Motor neuron (in vitro differentiated cells): ENCODE measurements at places on chromosomes 2 and 18. TPM values are rescaled to one million over a fixed set of nuclear protein-coding genes. Genes with fewer than 3 reads are reported as not detected.

MOGAT1 gene
- total RNA-seq = not detected in 2 replicates

LYPD6B gene
- total RNA-seq = 0.68 and 0.76 TPM in 2 replicates

HOXD4 gene
- total RNA-seq = 9.3 and 11.4 TPM in 2 replicates

TRIM54 gene
- 0.42 and 0.68 TPM in 2 replicates for total RNA-seq

MEP1B gene
- total RNA-seq = 0.09 and 0.19 TPM in 2 replicates

PIKFYVE gene
- 19.3 and 20.0 TPM in 2 replicates for total RNA-seq

NEU4 gene
- 0.56 and 0.64 TPM in 2 replicates for total RNA-seq

GPR35 gene
- 1.1 and 1.4 TPM in 2 replicates for total RNA-seq

UGT1A10 gene
- not detected in 2 replicates for total RNA-seq

RBBP8 gene
- total RNA-seq = 32.3 and 32.9 TPM in 2 replicates

ANKRD30B gene
- total RNA-seq = 0.04 and 0.09 TPM in 2 replicates

CRYGB gene
- total RNA-seq = not detected in 2 replicates

DLX2 gene
- total RNA-seq = 0.14 and 0.52 TPM in 2 replicates

ABCG5 gene
- 0.18 and 0.50 TPM in 2 replicates for total RNA-seq

LRRFIP1 gene
- total RNA-seq = 33.1 and 37.6 TPM in 2 replicates

CRYGC gene
- total RNA-seq = not detected in 2 replicates

B3GNT7 gene
- total RNA-seq = 0.58 and 0.73 TPM in 2 replicates

EMX1 gene
- total RNA-seq = 0.14 and 0.45 TPM in 2 replicates

SLC25A52 gene
- total RNA-seq = 0.05 TPM in 1 of 2 replicates, not detected in the other

NOSTRIN gene
- total RNA-seq = 0.71 and 0.86 TPM in 2 replicates

CTIF gene
- total RNA-seq = 66.5 and 70.2 TPM in 2 replicates

PGAP1 gene
- 47.4 and 49.9 TPM in 2 replicates for total RNA-seq

C2orf78 gene
- 0.13 TPM in 1 of 2 replicates, not detected in the other for total RNA-seq

ALPG gene
- total RNA-seq = 0.10 TPM in 1 of 2 replicates, not detected in the other

TYMS gene
- total RNA-seq = 16.7 and 20.4 TPM in 2 replicates

PROKR1 gene
- total RNA-seq = 0.10 TPM in 1 of 2 replicates, not detected in the other

RAB31 gene
- total RNA-seq = 44.3 and 49.0 TPM in 2 replicates

UPP2 gene
- 0.13 TPM in 1 of 2 replicates, not detected in the other for total RNA-seq

KIAA2012 gene
- 0.15 and 0.24 TPM in 2 replicates for total RNA-seq

EFEMP1 gene
- 435 and 477 TPM in 2 replicates for total RNA-seq

CCNYL1 gene
- total RNA-seq = 8.7 and 9.0 TPM in 2 replicates

SLC38A11 gene
- not detected in 2 replicates for total RNA-seq

TMEM178A gene
- 17.5 and 17.7 TPM in 2 replicates for total RNA-seq

UGT1A6 gene
- total RNA-seq = 0.21 TPM in 1 of 2 replicates, not detected in the other

CABYR gene
- total RNA-seq = 9.4 and 9.8 TPM in 2 replicates

YPEL5 gene
- total RNA-seq = 40.0 and 40.7 TPM in 2 replicates

ACOXL gene
- 0.17 and 0.18 TPM in 2 replicates for total RNA-seq

NPAS2 gene
- 7.6 and 9.7 TPM in 2 replicates for total RNA-seq

HIBCH gene
- 28.7 and 38.0 TPM in 2 replicates for total RNA-seq

ARHGAP28 gene
- 6.0 TPM in 2 replicates for total RNA-seq

FOXD4L1 gene
- 1.5 TPM in 1 of 2 replicates, not detected in the other for total RNA-seq

ZAP70 gene
- total RNA-seq = 0.22 and 1.2 TPM in 2 replicates

PRKCE gene
- total RNA-seq = 17.2 and 18.8 TPM in 2 replicates

SIX2 gene
- 0.71 and 0.83 TPM in 2 replicates for total RNA-seq

ANTXR1 gene
- total RNA-seq = 259 and 286 TPM in 2 replicates
